Activated gamma-delta T cell treated with Interleukin-2 at 50 U/mL for 16 hours (primary cell): ENCODE measurements at places on chromosomes 7 and 10.

DNA sequence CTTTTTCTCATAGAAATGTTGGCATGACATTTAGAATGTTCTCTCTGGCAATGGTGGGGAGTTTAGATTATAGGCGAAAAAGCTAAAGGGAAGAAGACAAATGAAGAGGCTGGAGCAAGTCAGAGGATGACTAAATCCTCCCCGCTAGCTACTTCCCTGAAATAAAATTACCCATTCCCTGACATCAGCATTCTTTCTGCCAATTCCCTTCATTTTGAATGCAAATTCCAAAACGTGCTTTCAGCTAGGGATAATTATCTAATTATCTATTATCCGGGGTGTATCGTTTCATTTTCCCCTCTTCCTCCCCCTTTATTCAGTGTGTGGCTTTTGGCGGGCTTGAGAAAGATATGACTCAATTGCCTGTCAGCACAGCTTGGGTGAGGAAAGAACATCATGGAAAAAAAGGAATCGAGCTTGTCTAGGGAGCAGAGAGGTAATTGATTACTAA lies 672.3 kb downstream of the TNS3 start:
- no peak for DNase-seq

DNA sequence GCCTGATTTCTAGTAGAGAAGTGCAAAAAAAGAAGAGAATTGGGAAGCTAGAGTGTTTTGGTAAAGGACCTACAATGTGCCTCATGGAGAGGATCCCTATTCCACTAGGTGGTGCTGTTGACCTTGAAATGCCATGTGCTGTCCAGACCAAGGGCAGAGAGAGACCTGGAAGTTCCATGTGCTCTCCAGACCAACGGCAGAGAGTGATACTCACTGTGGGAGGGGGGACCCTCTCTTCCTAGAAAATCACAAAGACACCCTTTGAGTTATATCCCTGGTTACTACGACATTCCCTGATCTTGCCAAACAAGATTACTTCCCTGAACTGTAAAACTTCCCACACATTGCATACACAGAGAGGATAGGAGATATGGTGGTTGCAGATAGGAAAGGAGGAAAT lies 212.7 kb upstream of the ZNF804B start:
- DNase-seq: no peak

DNA sequence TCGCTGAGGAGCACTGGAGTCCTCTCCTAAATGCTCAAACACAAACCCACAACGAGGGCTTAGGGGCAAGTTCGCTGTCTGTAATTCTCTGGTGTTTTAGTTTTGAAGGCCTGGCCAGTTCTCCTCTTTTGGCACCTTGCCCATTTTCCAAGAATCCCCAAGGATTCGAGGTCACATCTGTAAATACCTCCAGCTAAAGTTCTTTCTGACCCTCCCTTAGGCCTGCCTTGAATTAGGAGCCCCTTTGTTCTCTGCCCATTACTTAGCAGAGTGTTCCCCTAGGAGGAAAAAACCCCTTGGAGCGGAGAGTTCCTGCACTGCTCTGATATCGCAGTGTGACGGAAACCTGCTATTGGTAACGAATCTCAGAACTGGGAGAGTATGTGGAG lies 743 bp upstream of the PYROXD2 start:
- DNase-seq: no peak

- no peak for DNase-seq
These were observed 132.7 kb downstream of the ARID5B start for GRCh38 chr10:62034096-62034640.
